CD8-positive, alpha-beta memory T cell (primary cell): ENCODE measurements at places on chromosomes 16 and 17. TPM values are rescaled to one million over a fixed set of nuclear protein-coding genes. Genes with fewer than 3 reads are reported as not detected.
A peak's percentile ranks its signal among the peaks of the same experiment; 100 is the strongest.

DNA sequence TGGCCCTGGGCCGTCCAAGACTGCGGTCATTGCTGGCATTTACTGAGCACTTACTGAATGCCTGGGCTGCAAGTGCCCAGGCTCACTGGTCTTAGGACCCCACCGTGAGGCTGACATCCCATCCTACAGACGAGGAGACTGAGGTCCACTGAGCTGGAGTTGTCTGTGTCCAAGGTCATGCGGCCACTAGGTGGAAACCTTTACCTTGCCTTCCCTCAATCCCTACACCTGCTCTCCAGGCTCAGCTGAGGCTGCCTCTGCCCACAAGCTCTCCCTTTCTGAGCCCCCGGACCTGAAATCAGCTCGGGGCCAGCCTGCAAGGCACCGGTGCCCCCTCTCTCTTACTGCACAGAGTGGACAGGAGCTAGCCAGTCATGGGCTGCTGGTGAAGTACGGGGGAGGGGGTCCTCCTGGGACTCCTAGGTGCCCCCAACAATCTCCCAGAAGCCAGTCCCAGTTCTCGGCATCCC, 1.5 kb downstream of the CASKIN1 start:
- H3K4me1 ChIP-seq: peaks cover 9% of the 10 kb centered on the region
- DNase-seq: peak; percentile 31
- no peaks in the 10 kb centered on the region for H3K36me3 ChIP-seq
- H3K4me3 ChIP-seq: no peak overlapping the region

GRCh38 chr16:28897826-28898225, 19.5 kb downstream of the ATP2A1 start:
- H3K4me1 ChIP-seq: no peaks in the 10 kb centered on the region
- H3K27me3 ChIP-seq: no peaks in the 10 kb centered on the region
- no peak overlapping the region for H3K4me3 ChIP-seq

- H3K36me3 ChIP-seq: no peaks in the 10 kb centered on the region
- no peak for DNase-seq
- peaks cover 19% of the 10 kb centered on the region for H3K27me3 ChIP-seq
- no peak overlapping the region for H3K4me3 ChIP-seq
- H3K4me1 ChIP-seq: peaks cover 8% of the 10 kb centered on the region
- no peak overlapping the region for H3K27ac ChIP-seq
Observed at GRCh38 chr16:67392301-67393059, 818 bp downstream of the TPPP3 start.

DNA sequence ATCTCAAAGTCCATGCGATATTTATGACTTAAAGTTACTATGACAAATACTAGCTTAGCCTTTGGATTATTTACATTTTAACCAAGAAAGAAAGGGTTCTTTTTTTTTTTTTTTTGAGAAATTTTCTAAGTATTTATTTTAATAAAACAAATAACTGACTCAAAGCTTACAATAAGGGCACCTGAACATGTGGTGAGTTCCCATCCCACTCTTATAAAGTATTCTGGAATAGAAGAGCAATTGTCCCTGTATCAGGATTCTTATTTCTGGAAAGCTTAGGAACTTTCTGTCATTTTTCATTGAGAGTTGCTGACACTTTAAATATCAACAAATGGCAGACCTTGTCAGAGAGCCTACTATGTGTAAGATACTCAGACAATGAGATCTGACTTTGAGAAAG, 686.1 kb upstream of the SOX9 start:
- DNase-seq: no peak
- H3K4me3 ChIP-seq: no peak overlapping the region
- no peak overlapping the region for H3K27ac ChIP-seq

GRCh38 chr16:56226187-56226586, 34.9 kb downstream of the GNAO1 start:
- H3K36me3 ChIP-seq: no peaks in the 10 kb centered on the region
- H3K27ac ChIP-seq: no peak overlapping the region
- no peaks in the 10 kb centered on the region for H3K27me3 ChIP-seq
- no peak for DNase-seq

DNA sequence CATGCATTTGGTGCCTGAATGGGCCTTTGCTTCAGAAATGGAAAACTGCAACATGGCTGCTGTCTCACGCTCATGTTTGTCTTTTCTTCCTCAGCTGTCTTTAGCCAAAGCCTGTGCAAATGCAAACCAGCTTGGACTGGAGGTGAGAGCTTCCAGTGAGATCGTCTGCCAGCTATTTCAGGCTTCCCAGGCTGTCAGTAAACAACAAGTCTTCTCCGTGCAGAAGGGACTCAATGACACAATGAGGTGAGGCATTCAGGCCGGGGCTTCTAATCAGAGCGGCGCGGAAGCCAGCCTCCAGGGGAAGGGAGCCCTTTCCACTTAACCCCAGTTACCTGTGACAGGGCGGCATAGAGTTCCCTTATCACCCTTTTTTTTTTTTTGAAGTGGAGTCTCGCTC, 14.3 kb downstream of the CCNF start:
- DNase-seq: no peak
- H3K4me1 ChIP-seq: no peaks in the 10 kb centered on the region
- H3K27me3 ChIP-seq: no peaks in the 10 kb centered on the region
- H3K36me3 ChIP-seq: no peaks in the 10 kb centered on the region
- no peak overlapping the region for H3K4me3 ChIP-seq

GRCh38 chr17:64275016-64275415, 12.0 kb upstream of the TEX2 start:
- no peak overlapping the region for H3K27ac ChIP-seq
- H3K27me3 ChIP-seq: no peaks in the 10 kb centered on the region
- H3K36me3 ChIP-seq: no peaks in the 10 kb centered on the region
- no peak overlapping the region for H3K4me3 ChIP-seq
- no peak for DNase-seq

DNA sequence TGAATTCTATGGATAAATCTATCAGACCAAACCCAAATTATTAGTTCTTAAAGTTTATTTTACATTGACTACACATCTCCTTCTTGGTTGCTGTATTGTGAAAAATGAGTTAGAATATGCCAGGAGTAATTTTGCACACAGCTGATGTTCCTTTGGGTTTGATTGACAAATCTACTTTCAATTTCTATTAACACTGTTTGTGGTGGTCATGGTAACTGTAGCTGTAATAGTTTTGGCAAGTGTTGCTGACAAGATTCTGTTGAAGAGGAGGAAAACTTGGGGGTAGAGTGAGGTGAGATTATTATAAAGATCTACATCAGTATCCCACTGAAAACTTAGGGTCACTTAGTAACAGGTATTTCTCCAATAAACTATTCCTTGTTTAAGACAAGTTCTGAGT, 30.3 kb downstream of the MRTFB start:
- no peak overlapping the region for H3K4me3 ChIP-seq
- no peak overlapping the region for H3K27ac ChIP-seq
- H3K27me3 ChIP-seq: no peaks in the 10 kb centered on the region
- H3K36me3 ChIP-seq: no peaks in the 10 kb centered on the region

DNA sequence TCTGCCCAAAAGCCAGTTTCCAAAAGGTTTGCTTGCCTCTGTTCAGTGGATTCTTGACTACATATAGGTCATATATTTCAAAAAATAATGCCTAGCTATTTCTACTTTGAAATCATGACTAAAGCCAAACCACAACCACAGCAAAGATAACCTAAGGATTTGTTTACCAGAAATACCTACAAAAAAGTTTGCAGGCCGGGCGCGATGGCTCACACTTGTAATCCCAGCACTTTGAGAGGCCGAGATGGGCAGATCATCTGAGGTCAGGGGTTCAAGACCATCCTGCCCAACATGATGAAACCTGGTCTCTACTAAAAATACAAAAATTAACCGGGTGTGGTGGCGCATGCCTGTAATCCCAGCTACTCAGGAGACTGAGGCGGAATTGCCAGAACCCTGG, 15.2 kb downstream of the CARHSP1 start:
- no peaks in the 10 kb centered on the region for H3K4me1 ChIP-seq
- no peaks in the 10 kb centered on the region for H3K27me3 ChIP-seq
- DNase-seq: no peak
- H3K4me3 ChIP-seq: no peak overlapping the region

GRCh38 chr17:7650509-7651096, at the start of gene ATP1B2:
Gene ATP1B2, plus strand, starts transcription at chr17:7650926. Its CDS starts 593 bp downstream, at chr17:7651519.
- H3K27ac ChIP-seq: no peak within 1 kb of the TSS
- peaks cover 9% of the 10 kb centered on the region for H3K4me1 ChIP-seq
- H3K36me3 ChIP-seq: no peaks in the 10 kb centered on the region
- DNase-seq: peak; percentile 72

DNA sequence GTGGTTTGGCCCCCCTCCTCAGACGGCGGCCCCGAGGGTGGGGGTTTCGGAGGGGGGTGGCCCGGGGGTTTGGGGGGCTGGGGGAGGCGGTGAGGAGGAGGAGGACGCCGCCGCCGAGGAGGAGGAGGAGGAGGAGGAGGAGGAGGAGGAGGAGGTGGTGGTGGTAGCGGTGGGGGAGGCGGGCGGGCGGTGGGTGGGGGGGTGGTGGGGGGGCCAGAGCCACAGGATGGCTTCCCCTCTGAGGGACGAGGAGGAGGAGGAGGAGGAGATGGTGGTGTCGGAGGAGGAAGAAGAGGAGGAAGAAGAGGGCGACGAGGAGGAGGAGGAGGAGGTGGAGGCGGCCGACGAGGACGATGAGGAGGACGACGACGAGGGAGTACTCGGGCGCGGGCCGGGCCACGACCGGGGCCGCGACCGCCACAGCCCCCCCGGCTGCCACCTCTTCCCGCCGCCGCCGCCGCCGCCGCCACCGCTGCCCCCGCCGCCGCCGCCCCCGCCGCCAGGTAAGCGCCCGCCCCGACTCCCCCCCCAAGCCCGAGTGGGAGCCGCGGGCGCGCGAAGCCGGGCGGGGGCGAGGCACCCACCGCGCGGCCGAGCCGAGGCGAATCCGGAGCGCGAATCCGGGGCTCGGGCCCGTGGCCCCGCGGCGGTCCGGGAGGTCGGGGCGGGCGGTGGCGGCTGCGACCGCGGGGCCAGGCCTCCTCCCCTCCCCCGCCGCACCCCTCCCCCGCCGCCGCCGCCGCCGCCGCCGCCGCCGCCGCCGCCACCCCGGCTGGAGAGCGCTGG, 3.8 kb upstream of the CHD3 start:
- peak; percentile 66 for DNase-seq
- H3K36me3 ChIP-seq: peaks cover 8% of the 10 kb centered on the region
- peaks cover 70% of the 10 kb centered on the region for H3K4me1 ChIP-seq
- no peak overlapping the region for H3K27ac ChIP-seq
- H3K27me3 ChIP-seq: no peaks in the 10 kb centered on the region
- no peak overlapping the region for H3K4me3 ChIP-seq

GRCh38 chr17:49053171-49053829, 56.1 kb downstream of the IGF2BP1 start:
- no peaks in the 10 kb centered on the region for H3K27me3 ChIP-seq
- DNase-seq: no peak
- H3K36me3 ChIP-seq: no peaks in the 10 kb centered on the region
- H3K27ac ChIP-seq: no peak overlapping the region

GRCh38 chr17:37167756-37168155, 208.0 kb upstream of the C17orf78 start:
- H3K4me1 ChIP-seq: no peaks in the 10 kb centered on the region
- no peak overlapping the region for H3K27ac ChIP-seq
- no peaks in the 10 kb centered on the region for H3K27me3 ChIP-seq

- peaks cover 4% of the 10 kb centered on the region for H3K36me3 ChIP-seq
- H3K27ac ChIP-seq: no peak overlapping the region
- no peak for DNase-seq
- H3K27me3 ChIP-seq: no peaks in the 10 kb centered on the region
Observed at GRCh38 chr16:938136-938535, 32.6 kb downstream of the LMF1 start.

The TOX3 gene
- total RNA-seq: not detected

The MYH1 gene
- total RNA-seq: not detected

The CACNG4 gene
- not detected for total RNA-seq
